Stimulated activated CD4-positive, alpha-beta T cell treated with anti-CD3 and anti-CD28 coated beads, TNF-alpha, amount 100 ng/mL, for 24 hours (primary cell): ENCODE measurements at places on chromosomes 7 and 10.

- DNase-seq, result no peak
Measured at GRCh38 chr7:3942816-3943745, 642.0 kb downstream of the SDK1 start.

- DNase-seq, result no peak
Measured at GRCh38 chr7:50644586-50644985, 79.4 kb upstream of the DDC start.

- DNase-seq, result no peak
Measured at GRCh38 chr7:120334475-120334874, 61.5 kb downstream of the KCND2 start.

- DNase-seq, result no peak
Measured at GRCh38 chr10:114022766-114023597, 20.7 kb upstream of the ADRB1 start.

GRCh38 chr10:90193240-90193985 lies 492.0 kb downstream of the KIF20B start:
- no peak for DNase-seq

- DNase-seq, result no peak
Measured at GRCh38 chr7:76512941-76513816, 2.8 kb downstream of the UPK3B start.

GRCh38 chr7:47991270-47991669 lies 11.9 kb upstream of the HUS1 start:
- DNase-seq, result no peak

- no peak for DNase-seq
Measured at GRCh38 chr10:69501657-69502056, 50.4 kb downstream of the TSPAN15 start.

- no peak for DNase-seq
Measured at GRCh38 chr7:33412331-33412730, 283.0 kb downstream of the BBS9 start.

DNA sequence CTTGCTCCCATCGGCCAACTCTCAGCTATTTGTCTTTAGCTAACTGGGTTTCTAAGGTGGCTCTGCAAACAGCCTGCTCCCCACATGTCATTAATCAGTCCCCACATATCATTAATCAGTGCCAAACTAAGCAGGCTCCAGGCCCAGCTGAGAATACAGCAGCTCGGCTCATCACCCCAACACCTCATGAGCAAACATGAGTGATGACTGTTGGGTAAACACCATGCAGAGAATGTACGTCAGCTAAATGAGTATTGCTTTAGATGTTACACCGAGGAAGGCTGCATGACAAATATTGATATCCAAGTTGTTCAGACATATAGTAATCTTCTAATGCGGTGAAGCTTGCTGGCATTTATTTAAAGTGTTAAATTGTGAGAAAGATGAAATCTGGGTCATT lies 187.5 kb upstream of the AOAH start:
- no peak for DNase-seq

- DNase-seq, result no peak
Measured at GRCh38 chr7:44320794-44321371, 4.5 kb downstream of the CAMK2B start.

GRCh38 chr10:77700086-77700485 lies 62.5 kb upstream of the KCNMA1 start:
- DNase-seq, result no peak

GRCh38 chr10:70476249-70477035 lies 2.1 kb upstream of the PALD1 start:
- no peak for DNase-seq

- no peak for DNase-seq
Measured at GRCh38 chr10:130550952-130551674, 414.9 kb downstream of the GLRX3 start.

- no peak for DNase-seq
Measured at GRCh38 chr7:147193476-147193875, 1076.9 kb downstream of the CNTNAP2 start.

DNA sequence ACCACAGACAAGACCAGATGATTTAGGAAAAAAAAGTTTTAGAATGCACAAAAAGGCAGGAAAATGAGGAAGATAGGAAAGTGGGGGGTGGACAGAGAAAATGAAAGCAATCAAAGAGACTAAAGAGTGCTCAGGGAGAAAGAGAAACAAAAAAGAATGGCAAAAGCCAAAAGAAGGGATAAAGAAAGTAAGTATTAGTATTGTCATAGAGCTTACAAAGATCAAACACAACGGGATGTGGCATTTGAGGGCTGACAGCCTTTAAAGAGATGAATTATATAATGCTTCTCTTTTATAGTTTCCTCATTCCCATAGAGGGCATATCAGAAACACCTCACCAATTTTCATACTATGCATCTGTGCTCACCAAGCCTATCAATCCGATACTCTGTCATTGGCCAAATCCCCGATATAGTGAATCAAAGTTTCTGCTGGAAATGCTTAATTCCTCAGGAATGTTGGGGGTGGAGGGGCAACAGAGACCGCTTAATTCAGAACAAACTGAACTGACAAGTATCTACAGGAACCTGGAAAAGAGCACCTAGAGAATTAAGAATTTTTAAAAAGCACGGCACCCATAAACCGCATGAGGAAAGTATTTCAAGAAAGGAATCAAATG lies 2.7 kb downstream of the COG5 start:
- no peak for DNase-seq

- no peak for DNase-seq
Measured at GRCh38 chr10:81031774-81032173, 494.1 kb downstream of the SH2D4B start.

- DNase-seq, result no peak
Measured at GRCh38 chr7:131371411-131371810, 43.7 kb downstream of the MKLN1 start.

DNA sequence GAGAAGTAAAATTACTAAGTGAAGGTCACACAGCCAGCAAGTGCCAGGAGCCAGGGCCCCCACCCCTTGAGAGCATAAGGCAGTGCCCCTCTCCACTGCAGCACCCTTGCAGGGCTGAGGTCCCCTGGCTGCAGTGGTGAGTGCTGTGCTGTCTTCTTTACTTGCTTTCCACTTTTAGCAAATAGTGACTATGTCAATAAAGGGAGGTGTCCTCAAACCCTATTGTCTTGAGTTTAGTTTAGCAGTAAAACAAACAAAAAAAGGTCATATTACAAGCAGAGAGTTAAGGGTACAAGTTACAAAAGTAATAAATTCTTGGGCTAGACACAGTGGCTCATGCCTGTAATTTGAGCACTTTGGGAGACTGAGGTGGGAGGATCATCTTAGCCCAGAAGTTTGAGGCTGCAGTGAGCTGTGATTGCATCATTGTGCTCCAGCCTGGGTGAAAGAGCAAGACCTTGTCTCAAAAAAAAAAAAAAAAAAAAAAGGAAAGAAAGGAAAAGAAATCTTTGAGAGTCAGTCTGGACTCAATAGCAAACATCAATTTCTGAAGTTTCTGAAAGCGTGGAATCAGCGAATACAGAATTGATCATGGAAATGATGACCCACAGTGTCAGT lies 39.0 kb upstream of the KIF5B start:
- no peak for DNase-seq

GRCh38 chr7:55191161-55191925 lies 172.5 kb downstream of the EGFR start:
- DNase-seq, result no peak

- DNase-seq, result no peak
Measured at GRCh38 chr10:133418289-133418993, 6.0 kb downstream of the SPRN start.

GRCh38 chr7:147245274-147245673 lies 1128.7 kb downstream of the CNTNAP2 start:
- DNase-seq, result no peak

- no peak for DNase-seq
Measured at GRCh38 chr10:89992575-89992974, 291.2 kb downstream of the KIF20B start.

- DNase-seq, result no peak
Measured at GRCh38 chr7:94908323-94909178, 1.2 kb downstream of the PPP1R9A start.

DNA sequence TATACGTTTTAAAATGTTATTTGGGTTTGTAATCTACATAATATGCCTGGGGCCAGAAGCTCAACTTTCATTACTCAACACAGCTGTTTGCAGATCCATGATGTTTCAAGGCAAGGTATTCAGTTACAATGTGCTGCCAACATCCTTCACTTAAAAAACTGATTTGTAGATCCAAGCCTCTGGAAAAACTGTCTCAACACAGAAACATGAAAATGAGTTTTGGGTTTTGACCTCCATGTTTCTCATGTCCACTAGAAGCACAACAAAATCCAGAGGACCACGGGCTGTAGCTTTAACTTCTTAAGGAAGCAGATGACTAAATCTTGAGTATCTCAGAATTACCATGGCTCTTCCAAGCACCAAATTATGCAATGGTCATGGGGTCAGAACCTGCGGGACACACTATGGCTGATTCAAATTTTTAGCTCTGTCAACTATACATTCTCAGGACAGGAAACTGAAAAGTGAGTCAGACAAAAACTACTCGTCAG lies 247.1 kb upstream of the GRB10 start:
- no peak for DNase-seq

- no peak for DNase-seq
Measured at GRCh38 chr10:29529146-29529545, 105.6 kb downstream of the SVIL start.

GRCh38 chr7:115694424-115694823 lies 336.1 kb downstream of the TFEC start:
- no peak for DNase-seq

DNA sequence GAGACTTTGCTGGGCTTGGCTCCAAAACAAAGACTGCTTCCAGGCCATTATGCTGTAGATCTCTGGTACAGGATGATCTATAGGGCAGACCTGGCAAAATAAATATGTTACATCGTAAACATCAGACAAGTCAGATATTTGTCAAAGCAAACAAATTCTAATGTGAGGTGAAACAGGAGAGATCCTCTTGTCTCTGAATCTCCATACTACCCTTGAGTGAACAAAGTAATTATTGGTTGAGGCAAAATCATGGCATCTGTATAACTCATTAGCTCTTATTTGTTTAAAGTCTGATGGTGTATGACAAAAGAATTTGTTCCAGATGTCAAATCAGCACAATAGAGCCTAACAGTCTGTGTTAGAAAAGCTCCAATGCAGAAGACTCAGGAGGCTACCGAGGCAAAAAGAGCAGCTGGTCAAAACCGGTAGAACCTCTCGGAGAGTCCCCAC lies 1291.5 kb downstream of the TYW1 start:
- DNase-seq, result no peak

GRCh38 chr10:25288181-25288580 lies 113.4 kb downstream of the GPR158 start:
- DNase-seq, result no peak

GRCh38 chr7:69827558-69827957 lies 229.3 kb downstream of the AUTS2 start:
- DNase-seq, result no peak

- no peak for DNase-seq
Measured at GRCh38 chr7:80453699-80454340, 58.0 kb downstream of the GNAT3 start.

DNA sequence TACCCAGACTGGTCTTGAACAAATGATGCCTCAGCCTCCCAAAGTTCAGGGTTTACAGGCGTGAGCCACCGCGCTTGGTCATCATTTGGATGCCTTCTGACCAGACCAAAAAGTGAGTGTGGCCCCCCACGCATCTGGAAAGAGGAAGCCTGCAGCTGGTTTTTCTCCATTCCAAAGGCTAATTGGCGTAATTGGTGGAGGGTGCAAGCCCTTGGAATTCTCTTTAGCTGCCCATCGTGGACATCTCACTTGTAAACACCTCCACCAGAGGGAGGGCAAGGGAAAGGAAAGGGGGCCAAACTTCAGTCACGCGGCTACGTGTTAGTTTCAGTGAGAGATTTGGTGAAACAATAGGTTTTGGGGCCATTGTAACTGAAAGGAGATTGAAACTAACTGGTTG lies 4.1 kb upstream of the ARHGAP21 start:
- no peak for DNase-seq

GRCh38 chr7:79683916-79684315 lies 230.4 kb upstream of the MAGI2 start:
- no peak for DNase-seq

DNA sequence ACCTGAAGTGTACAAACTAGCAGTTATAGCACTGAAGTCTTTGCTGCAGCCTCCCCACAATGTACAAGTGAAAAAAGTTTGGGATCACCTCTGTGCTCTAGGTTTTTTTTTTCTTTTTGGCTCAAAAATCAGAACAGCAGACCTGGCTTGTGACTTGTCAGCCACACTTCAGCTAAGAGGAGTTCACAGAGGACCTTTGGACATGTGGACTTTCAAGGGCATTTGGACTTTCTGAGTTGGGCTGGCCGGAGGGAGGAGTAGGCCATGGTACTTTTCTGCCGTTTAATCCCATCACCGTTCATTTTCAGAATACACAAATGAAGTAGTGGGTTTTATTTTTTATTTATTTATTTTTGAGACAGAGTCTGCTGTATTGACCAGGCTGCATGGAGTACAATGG lies 21.9 kb upstream of the ACSL5 start:
- no peak for DNase-seq

DNA sequence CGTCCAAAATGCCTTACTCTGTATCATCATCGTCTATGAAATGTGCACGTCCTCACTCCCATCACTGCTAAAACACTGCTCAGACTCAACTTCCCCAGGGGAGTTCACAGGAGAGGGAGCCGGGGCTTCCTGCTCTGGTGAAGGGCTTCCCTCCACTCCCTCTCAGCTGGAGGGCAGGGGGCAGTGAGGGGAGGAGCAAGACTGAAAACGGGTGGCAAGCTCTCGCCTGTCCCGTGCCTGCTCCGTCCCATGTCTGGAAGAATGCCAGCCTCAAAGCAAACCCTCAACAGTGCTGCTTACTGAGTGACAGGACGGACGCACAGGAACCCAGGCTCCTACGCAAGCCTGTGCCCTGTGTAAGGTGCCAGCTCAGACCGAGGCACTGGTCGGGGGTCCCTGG lies 25.1 kb downstream of the PRKAG2 start:
- DNase-seq, result no peak
